ENCODE measurements at places on chromosomes 16 and 17. TPM values are rescaled to one million over a fixed set of nuclear protein-coding genes. Genes with fewer than 3 reads are reported as not detected.

DNA sequence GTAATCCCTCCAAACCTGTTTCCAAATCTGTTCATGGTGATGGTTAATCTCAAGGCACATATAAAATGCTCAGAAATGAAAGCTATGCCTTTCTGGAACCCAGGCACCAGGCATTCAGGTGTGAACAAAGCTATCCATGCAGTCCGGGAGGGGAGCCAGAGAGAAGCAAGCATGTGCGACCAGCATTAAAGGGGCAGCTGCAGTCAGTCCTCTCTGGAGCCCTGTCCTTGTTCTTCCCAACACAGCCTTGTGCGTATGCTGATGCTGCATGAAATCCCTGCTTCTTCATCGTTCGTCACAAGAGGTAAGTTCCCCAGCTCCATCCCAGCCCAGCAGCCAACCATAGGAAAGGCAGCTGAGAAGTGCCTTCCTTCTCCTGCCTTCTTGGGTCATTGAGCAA, 148.7 kb downstream of the GRIN2A start:
- no peak overlapping the region for H3K4me3 ChIP-seq
- DNase-seq, result no peak
- H3K27me3 ChIP-seq, result peaks cover 11% of the 10 kb centered on the region
- no peaks in the 10 kb centered on the region for H3K36me3 ChIP-seq

DNA sequence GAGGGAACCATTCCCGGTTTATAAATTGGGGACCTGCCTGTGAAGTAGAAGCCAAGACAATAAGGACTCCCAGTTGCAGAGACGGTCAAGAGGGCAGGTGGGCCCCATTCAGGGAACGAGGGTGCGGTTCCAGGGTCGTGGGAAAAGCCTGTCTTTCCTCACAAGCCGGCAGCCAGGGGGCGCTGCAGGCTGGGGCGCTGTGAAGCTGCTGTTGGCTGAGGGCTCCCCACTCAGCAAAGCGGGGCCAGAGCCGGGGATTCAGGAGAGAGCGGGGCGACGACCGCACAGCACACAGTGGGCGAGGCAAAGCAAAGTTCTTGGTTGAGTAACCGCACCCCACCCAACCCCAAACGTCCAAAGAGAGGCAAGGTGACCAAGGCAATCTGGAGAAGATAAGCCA, 24.9 kb downstream of the CDRT15 start:
- DNase-seq, result no peak
- H3K27ac ChIP-seq, result no peak overlapping the region
- H3K36me3 ChIP-seq, result peaks cover 30% of the 10 kb centered on the region
- H3K4me3 ChIP-seq, result no peak overlapping the region
- peaks cover 27% of the 10 kb centered on the region for H3K4me1 ChIP-seq

DNA sequence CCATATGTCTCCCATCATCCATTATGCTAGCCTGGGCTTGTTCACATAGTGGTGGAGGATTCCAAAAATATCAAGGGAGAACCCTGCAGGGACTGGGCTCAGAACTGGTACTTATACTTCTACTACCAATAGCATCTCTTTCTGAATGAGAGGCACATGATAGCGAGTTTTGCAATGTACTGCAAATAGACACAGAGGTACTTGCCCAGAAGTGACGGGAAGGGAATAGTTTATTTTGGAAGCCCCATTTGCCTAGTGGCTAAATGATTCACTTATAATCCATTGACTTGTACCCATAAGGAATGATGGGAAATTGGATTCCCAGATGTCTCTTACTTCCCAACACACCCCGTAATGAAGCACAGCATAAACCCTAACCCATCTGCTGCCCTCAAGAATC, 124.8 kb upstream of the ERCC4 start:
- no peaks in the 10 kb centered on the region for H3K4me1 ChIP-seq
- DNase-seq, result no peak
- H3K27me3 ChIP-seq, result no peaks in the 10 kb centered on the region
- H3K27ac ChIP-seq, result no peak overlapping the region
- no peak overlapping the region for H3K4me3 ChIP-seq

GRCh38 chr17:47693731-47694580, at the start of gene TBKBP1:
Gene TBKBP1 (plus strand): TSS chr17:47694161. CDS start chr17:47696113, 1,952 bp downstream.
- H3K36me3 ChIP-seq, result no peaks in the 10 kb centered on the region
- peak within 1 kb of the TSS; percentile 57 for H3K27ac ChIP-seq
- H3K27me3 ChIP-seq, result peaks cover 5% of the 10 kb centered on the region

GRCh38 chr17:44091200-44091997, 20.9 kb downstream of the G6PC3 start:
- peaks cover 44% of the 10 kb centered on the region for H3K4me1 ChIP-seq
- peaks cover 2% of the 10 kb centered on the region for H3K27me3 ChIP-seq
- H3K36me3 ChIP-seq, result peaks cover 15% of the 10 kb centered on the region
- no peak overlapping the region for H3K4me3 ChIP-seq

- peaks cover 3% of the 10 kb centered on the region for H3K36me3 ChIP-seq
- H3K4me1 ChIP-seq, result peaks cover 21% of the 10 kb centered on the region
- no peak for DNase-seq
- no peaks in the 10 kb centered on the region for H3K27me3 ChIP-seq
These were observed 3.4 kb downstream of the FAM222B start for GRCh38 chr17:28839221-28839620.

- DNase-seq, result no peak
- H3K27ac ChIP-seq, result no peak overlapping the region
- no peaks in the 10 kb centered on the region for H3K4me1 ChIP-seq
- H3K36me3 ChIP-seq, result no peaks in the 10 kb centered on the region
- peaks cover 4% of the 10 kb centered on the region for H3K27me3 ChIP-seq
These were observed 476.8 kb downstream of the SHISA9 start for GRCh38 chr16:13378151-13378550.

DNA sequence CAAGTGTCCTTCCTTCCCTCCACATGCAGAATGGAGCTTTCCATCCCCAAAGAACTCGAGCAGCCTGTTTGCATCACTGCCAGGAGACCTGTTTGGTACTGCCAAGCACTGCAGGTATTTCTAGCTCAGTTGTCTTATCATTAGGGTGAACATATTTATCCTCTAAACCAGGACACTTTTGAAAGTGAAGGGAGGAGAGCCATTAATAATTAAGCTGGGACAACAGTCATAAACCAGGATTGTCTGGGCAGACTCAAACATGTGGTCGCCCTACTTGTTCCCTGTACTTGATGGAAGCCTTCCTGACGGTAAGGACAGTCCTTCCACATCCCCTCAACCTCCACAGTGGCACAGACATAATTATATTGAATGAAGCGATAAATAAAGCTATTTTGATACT, 67.4 kb downstream of the PRKCA start:
- no peak for DNase-seq
- H3K36me3 ChIP-seq, result peaks cover 8% of the 10 kb centered on the region
- H3K27me3 ChIP-seq, result no peaks in the 10 kb centered on the region

DNA sequence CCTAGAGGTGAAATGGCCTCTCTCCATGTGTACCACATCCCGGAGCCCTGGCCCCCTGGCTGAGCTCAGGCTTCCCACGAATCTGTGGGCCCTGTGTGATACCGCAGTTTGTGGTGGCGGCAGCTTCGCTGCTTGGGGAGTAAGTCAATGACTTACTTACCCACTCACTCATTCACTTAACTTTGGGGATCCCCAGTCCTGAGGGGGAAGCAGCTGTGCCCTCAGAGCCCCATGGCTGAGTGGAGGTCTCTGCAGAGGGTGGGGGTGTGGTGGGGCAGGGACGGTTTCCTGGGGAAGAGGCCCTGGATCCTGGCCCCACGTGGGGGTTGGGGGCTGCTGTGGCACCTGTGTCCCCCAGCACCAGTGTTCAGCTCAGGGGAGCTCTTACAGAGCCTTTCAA, 13.2 kb downstream of the KCNJ12 start:
- H3K36me3 ChIP-seq, result no peaks in the 10 kb centered on the region
- H3K4me3 ChIP-seq, result no peak overlapping the region
- no peak overlapping the region for H3K27ac ChIP-seq
- DNase-seq, result no peak
- peaks cover 35% of the 10 kb centered on the region for H3K27me3 ChIP-seq

GRCh38 chr17:65418622-65419021, 142.8 kb downstream of the AXIN2 start:
- no peak overlapping the region for H3K27ac ChIP-seq
- no peaks in the 10 kb centered on the region for H3K4me1 ChIP-seq
- no peak overlapping the region for H3K4me3 ChIP-seq
- no peaks in the 10 kb centered on the region for H3K36me3 ChIP-seq
- peaks cover 4% of the 10 kb centered on the region for H3K27me3 ChIP-seq
- DNase-seq, result no peak

GRCh38 chr16:86862595-86863280, 284.4 kb downstream of the FOXL1 start:
- no peak for DNase-seq
- H3K36me3 ChIP-seq, result 0 out of 2 replicates have a peak, but pooled peaks cover 4% of the 10 kb centered on the region
- peaks cover 32% of the 10 kb centered on the region for H3K27me3 ChIP-seq
- H3K27ac ChIP-seq, result no peak overlapping the region

- H3K27me3 ChIP-seq, result no peaks in the 10 kb centered on the region
- H3K36me3 ChIP-seq, result no peaks in the 10 kb centered on the region
- no peak overlapping the region for H3K4me3 ChIP-seq
- H3K4me1 ChIP-seq, result peaks cover 30% of the 10 kb centered on the region
These were observed 4.5 kb downstream of the KRTAP3-1 start for GRCh38 chr17:41004397-41004796.

DNA sequence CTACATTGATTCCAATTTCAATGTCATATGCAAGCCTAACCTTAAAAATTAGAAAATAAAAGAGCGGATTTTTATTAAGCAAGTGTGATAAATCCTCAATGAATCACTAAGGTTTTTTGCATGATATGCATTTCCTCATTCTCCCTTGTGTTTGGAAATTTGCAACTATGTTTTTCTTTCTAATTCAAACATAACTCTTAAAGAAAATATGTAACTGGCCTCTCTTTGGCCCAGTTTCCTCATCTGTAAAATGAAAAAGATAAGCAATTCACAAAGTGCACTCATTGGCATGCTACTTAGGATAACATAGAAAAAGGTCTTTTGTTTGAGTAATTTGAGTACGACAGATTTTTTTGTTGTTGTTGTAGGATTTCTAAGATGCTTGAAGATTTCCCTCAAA, 295.5 kb downstream of the CDH11 start:
- H3K4me3 ChIP-seq, result no peak overlapping the region
- no peak overlapping the region for H3K27ac ChIP-seq
- H3K36me3 ChIP-seq, result no peaks in the 10 kb centered on the region
- H3K27me3 ChIP-seq, result peaks cover 6% of the 10 kb centered on the region

DNA sequence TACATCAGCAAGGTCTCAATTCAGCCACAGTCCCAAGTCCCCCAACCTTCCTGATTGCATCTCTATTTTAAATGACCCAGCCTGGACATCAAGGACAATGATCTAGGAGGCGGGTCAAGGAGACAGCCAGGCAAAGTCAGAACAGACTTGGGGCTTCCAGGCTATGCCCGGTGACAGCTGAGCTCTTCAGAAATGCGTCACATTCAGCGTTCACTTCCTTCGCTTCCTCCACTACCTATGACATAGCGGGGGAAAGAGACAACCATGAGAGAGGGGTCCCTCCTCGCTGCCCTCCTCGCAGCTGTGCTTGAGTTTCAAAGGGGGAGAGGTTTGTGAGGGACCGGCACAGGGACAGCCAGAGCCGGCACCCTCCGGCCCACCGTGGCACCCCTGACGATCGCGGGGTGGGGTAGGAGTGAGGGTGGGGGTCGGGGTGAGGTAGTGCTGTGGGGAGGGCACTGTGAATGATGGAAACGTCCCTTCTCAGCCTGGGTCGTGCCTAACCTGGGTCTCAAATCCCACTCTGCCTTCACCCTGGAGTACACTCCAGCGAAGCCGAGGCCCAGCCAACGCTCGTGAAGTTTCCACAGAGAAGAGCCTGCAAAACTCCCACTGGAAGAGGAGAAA, 12.3 kb upstream of the LGALS3BP start:
- DNase-seq, result no peak
- H3K4me3 ChIP-seq, result no peak overlapping the region
- no peaks in the 10 kb centered on the region for H3K27me3 ChIP-seq
- peaks cover 44% of the 10 kb centered on the region for H3K36me3 ChIP-seq
- no peak overlapping the region for H3K27ac ChIP-seq

GRCh38 chr17:42526031-42526444, 10.0 kb upstream of the NAGLU start:
- H3K27ac ChIP-seq, result peak overlapping the region; percentile 87
- no peaks in the 10 kb centered on the region for H3K27me3 ChIP-seq
- peak; percentile 58 for DNase-seq
- H3K4me3 ChIP-seq, result no peak overlapping the region
- H3K36me3 ChIP-seq, result peaks cover 16% of the 10 kb centered on the region

- no peak overlapping the region for H3K27ac ChIP-seq
- H3K4me1 ChIP-seq, result no peaks in the 10 kb centered on the region
- no peaks in the 10 kb centered on the region for H3K27me3 ChIP-seq
- H3K4me3 ChIP-seq, result no peak overlapping the region
- peaks cover 25% of the 10 kb centered on the region for H3K36me3 ChIP-seq
These were observed 12.8 kb downstream of the FAM83G start for GRCh38 chr17:18991531-18992315.

DNA sequence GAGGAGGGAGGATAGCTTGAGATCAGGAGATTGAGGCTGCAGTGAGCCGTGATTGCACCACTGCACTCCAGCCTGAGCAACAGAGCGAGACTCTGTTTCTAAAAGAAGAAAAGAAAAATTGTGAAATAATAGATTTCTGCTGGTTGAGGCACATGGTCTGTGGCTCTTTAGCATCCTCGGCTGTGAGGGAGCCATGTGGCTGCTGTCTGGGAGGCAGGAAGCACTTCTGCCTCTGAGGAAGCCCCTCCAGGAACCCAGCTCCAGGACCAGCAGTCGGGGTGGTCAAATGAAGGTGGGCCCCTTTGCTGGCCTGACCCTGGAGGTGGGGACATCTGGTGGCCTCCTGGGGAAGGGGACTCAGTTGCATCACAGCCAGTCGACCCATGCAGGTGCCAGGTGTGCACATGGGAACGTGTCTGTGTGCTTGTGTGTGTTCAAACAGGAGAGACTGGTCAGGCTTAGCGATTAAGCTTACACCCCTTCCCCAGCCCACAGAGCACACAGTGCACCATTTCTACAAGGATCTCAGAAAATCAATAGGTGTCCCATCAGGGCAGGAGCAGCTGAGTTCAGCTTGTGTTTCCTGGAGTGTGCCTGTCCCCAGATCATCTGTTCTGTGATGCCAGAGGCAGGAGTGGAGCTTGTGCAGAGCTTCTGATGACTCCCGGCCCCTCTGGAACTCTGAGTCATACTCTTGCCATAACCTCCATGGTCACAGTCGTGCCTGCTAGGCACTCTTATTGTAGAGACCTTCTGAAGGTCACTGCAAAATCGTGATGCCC, 24.3 kb upstream of the MGAT5B start:
- peaks cover 18% of the 10 kb centered on the region for H3K4me1 ChIP-seq
- H3K27ac ChIP-seq, result no peak overlapping the region
- no peak for DNase-seq
- H3K4me3 ChIP-seq, result no peak overlapping the region

- no peaks in the 10 kb centered on the region for H3K27me3 ChIP-seq
- H3K4me3 ChIP-seq, result no peak overlapping the region
- peaks cover 67% of the 10 kb centered on the region for H3K36me3 ChIP-seq
- peaks cover 93% of the 10 kb centered on the region for H3K4me1 ChIP-seq
- no peak for DNase-seq
- H3K27ac ChIP-seq, result peak overlapping the region; percentile 94
These were observed 71.6 kb downstream of the ABCC1 start for GRCh38 chr16:16021020-16021419.

Gene SMIM22
- not detected for total RNA-seq

Gene KRTAP1-1
- total RNA-seq, result 0.51 TPM

Gene SEZ6L2
- 1.3 TPM for total RNA-seq

Gene UNKL
- 13.6 TPM for total RNA-seq

Gene HS3ST6
- total RNA-seq, result not detected

Gene MMP2
- total RNA-seq, result 446 TPM

Gene KIF18B
- 25.0 TPM for total RNA-seq
